Inflammatory macrophage (primary cell): ENCODE measurements at places on chromosomes 3 and 15.
A peak's percentile ranks its signal among the peaks of the same experiment; 100 is the strongest.

- no peak for DNase-seq
These were observed 8.6 kb upstream of the ISG20 start for GRCh38 chr15:88630141-88630721.

DNA sequence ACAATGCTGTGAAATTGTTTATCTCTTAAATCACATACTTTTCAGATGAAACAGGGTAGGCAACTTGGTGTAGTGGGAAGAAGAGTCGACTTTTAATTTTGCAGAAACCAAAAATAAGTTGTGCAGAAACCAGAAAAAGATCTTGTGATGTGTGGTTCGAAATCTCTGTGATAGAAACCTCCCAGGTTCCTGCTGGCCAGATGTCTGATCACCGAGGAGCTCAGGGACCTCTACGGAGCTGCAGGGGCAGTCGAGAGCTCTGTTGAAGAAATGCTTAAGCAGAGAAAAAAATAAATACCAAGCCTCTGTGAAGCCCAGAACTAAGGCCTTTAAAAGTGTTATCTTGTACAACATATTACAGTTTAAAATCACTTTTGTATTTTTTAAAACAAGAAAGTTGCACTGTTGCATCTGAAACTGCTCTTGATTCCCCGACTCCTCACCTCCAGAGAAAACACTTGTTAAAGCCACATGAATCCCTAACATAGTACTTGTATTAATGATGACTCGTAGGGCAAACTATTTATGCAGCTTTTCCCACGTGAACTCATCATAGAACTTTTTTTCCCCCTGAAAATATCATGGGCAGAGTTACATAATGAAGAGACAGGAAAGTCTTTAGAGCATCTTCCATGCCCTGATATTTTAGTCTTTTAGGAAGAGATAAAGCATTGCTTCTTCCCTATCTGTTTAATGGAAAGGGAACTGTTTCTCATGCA lies 51.3 kb downstream of the CCK start:
- no peak for DNase-seq

DNA sequence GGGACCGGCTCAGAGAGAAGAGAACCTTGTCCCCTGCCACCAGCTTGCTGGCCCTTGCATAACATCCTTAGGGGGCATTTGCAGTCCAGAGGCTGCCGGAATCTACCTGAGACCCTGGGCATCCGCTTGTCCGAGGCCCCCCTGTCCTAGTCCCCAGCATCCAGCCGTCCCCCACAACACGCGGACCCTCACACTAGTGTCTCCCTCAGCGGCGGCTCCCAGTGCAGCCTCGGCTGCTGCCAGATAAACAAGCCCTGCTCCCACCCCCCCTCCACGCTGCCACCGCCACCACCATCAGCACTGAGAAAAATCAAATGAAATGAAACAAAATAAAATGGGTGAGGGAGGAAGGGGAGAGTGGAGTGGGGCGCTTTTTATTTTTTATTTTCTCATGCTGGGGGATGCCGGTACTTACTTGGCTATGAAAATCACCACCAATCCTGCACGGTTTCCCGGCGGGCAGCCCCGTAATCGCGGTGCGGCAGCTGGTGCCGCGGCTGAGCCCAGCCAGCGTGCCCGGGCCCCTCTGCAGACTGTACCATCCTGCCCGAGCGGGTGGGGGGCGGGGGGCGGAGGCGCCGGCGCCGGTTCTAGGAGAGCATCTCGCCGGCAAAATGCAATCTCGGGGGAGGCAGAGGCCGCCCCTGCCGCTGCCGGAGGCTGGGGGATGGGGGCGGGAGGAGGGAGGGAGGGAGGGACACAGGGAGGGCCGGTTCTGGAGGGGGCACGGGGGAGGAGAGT lies at the start of gene ATP2B2:
ATP2B2 (minus strand) TSS at position 537 of the 741 bp plus-strand sequence. CDS start 56,043 bp downstream, outside the sequence.
- no peak for DNase-seq

GRCh38 chr3:141708367-141708766 lies 29.7 kb upstream of the RNF7 start:
- DNase-seq: peak; percentile 89

DNA sequence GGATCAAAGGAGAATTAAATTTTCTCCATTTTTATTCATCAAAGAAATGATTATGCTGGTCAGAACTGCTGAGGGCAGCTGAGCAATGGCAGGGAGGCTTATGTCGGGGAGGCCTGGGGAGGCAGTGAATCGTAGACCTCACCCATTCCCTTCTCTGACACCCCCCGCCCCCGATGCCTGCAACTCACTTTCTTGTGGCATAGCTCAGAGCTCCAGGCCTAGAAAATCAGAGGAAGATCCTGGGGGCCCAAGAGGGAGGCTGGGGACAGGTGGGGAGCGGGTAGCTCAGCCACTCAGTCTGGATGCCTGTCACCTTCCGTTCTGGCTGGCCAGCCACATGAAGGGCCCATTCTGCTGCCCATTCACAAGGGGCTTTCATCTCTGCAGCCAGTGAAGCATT lies 1.1 kb upstream of the DNAH1 start:
- no peak for DNase-seq

DNA sequence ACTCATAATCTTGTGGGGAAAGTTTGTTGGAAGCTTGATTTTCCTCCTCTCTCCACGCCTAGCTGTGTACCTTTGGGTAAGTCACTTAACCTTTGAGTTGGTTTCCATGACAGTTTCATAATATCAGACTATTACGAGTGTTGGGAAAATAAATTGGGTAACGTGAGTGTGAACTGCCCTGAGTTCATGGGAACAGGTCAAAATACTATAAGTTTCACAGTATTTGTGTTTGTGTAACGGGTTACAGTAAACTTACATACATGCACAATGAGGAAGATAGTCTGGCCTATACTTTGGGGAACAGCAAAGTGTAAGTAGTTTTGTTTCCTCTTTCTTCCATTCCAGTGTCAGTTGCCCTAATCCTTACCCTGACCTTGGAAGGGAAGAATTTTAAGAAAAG lies 509.9 kb downstream of the MECOM start:
- peak; percentile 25 for DNase-seq

- no peak for DNase-seq
These were observed 74.0 kb downstream of the SRGAP3 start for GRCh38 chr3:9175421-9175820.

DNA sequence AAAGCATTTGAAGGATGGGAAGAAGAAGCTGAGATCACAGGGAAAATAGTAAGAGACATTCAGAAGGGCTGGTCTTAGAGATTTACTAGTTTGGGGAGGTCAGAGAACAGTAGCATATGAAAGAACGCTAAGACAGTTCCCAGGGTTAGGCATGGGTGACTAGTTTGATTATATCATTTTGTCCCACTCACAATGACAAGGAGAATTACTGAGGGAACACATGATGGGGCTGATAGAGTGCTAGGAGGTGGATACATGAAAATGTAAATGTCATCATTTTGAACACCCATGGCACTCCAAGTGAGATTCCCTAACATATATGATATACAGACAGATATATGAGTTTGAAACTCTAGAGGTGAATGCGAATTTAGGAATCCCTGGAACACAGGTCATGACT lies 9.3 kb upstream of the TARS3 start:
- DNase-seq: no peak

GRCh38 chr15:42387603-42388002 lies 28.3 kb downstream of the CAPN3 start:
- DNase-seq: no peak

GRCh38 chr15:92243227-92243626 lies 150.5 kb upstream of the ST8SIA2 start:
- DNase-seq: no peak

- peak; percentile 91 for DNase-seq
These were observed 11.8 kb downstream of the NCEH1 start for GRCh38 chr3:172699031-172699430.

DNA sequence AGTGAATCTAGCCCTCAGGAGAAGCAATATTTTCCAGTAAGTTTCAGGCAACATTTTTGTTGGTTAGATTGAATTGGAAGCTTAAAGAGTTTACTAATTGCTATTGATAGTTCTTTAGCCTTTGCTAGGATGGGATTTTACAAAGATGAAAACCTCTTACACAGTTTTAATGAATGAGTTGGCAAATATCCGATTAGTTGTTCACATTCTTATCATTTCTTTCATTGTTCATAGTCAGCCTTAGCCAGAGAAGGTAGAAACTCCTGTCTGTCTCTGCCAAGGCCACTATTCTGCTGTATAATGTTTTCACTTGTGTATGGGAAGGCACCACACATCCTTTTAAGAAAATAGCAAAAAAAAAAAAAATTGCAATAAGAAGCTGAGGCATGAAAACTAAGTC lies 222.0 kb upstream of the MANF start:
- no peak for DNase-seq

GRCh38 chr15:39801641-39802309 lies 19.1 kb upstream of the FSIP1 start:
- no peak for DNase-seq

DNA sequence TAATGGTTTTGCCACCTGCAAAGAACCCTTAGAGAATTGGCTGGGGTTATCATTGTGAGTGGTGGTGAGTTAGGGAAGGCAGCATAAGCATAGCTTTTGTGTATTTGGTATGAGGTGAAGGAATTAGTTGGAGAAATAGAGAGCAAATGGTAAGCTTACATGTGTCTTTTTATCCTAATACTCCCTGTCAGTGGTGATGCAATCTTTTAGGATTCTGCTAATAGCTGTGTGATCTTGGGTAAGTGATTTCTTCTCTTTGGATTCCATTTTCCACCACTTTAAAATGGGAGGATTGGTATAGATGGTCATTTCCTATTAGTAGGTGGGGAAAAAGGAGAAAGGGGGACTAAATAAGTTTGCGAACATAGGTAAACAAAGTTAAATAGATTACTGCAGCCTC lies 30.9 kb downstream of the PIAS1 start:
- DNase-seq: no peak

- no peak for DNase-seq
These were observed 117.5 kb upstream of the PTPRG start for GRCh38 chr3:61443886-61444285.

GRCh38 chr15:75195122-75195765 lies 6.4 kb upstream of the C15orf39 start:
- peak; percentile 40 for DNase-seq

DNA sequence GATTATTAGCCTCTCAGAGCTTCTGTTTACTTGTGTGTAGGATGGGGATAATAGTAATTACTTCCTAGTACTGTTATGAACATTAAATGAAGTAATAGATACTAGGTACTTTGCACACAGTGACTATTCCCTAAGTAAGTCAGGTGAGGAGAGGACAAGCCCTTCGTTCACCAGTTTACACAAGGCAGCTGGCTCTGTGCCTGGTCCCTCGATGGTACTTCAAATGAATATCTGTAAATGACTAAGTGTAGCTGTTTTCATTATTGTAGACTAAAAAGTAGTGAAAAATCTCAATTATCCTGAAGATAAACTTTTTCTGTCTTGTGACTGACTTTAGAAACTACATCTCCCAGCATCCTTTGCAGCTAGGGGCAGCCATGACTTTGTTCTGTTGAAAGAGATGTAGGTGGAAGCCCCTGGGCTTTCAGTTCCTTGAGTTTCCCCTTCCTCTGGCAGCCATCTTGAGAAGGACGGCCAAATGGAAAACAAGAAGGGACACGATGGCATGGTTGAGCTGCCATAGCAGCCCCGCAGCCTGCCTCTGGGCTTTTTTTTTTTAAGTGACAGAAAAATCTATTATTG lies 11.7 kb upstream of the WNT7A start:
- DNase-seq: no peak

- DNase-seq: no peak
These were observed 315.1 kb downstream of the ZNF385D start for GRCh38 chr3:21435871-21436270.

DNA sequence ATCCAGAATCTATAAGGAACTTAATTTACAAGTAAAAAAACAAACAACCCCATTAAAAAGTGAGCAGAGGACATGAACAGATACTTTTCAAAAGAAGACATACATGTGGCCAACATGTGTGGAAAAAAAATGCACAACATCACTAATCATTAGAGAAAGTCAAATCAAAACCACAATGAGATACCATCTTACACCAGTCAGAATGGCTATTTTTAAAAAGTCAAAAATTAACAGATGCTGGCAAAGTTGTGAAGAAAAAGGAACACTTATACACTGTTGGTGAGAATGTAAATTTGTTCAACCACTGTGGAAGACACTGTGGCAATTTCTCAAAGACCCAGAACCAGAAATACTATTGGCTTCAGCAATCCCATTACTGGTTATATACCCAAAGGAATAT lies 830.0 kb upstream of the ALCAM start:
- DNase-seq: no peak

DNA sequence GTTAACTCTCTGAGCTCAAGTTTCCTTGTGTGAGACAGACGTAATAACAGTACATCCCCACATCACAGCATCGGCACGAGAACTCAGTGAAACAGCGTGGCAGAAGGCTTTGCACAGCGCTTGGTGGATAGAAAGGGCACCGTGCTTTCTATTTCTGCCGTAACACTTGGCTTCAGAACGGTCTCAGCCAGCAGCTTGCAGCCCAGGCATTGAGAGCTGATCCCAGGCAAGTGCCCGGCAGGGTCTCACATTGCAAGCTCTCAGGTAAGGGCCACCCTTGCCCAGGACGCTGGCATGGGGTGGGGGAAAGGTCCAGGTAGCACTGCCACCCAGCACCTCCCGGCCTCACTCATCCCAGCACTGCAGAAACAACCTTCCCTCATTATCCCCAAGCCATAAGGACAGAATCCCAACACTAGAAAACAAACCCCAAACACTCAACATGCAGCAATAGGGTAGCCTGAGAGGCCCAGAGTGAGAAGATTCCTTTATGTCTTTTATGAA lies 70.5 kb upstream of the ITGA11 start:
- no peak for DNase-seq

GRCh38 chr15:71273731-71274447 lies 158.6 kb downstream of the THSD4 start:
- DNase-seq: no peak

- DNase-seq: no peak
These were observed 119.9 kb upstream of the GAP43 start for GRCh38 chr3:115503394-115503793.

DNA sequence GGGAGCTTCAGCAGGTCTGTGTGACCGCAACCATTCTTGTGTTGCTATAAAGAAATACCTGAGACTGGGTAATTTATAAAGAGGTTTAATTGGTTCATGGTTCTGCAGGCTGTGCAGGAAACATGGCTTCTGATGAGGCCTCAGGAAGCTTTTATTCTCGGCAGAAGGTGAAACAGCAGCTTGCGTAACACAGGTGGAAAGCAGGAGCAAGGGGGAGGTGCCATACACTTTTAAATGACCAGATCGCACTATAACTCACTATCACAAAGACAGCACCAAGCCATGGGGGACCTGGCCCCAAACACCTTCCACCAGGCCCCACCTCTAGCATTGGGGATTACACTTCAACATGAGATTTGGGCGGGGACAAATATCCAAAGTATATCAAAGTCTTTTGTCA lies 8.3 kb upstream of the CIB2 start:
- DNase-seq: no peak

DNA sequence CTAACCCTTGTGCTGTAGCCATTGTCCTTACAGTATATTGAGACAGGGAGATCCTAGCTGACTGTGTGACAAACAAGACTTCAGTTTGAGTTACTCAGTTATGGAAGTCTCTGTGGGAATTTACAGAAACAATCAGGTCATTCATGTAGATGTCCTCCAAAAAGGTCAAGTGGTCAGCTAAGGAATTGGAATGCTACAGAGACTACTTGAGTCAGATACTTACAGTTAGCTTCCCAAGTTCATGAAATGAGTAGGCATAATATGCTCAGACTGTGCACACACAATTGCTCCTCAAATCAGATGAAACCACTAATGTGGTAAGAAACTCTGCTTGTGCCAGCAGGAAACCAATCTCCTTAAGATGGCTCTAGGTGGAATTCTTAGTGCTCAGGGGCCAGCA lies 985.7 kb downstream of the NSUN3 start:
- DNase-seq: no peak

- DNase-seq: no peak
These were observed 34.7 kb upstream of the CCDC174 start for GRCh38 chr3:14616606-14617507.

- no peak for DNase-seq
These were observed 332.5 kb upstream of the BCHE start for GRCh38 chr3:166169681-166170080.

- DNase-seq: no peak
These were observed 272.1 kb downstream of the OXSM start for GRCh38 chr3:26061947-26062346.
